Progenitor cell of endocrine pancreas (in vitro differentiated cells): ENCODE measurements at places on chromosomes 13 and 19. TPM values are rescaled to one million over a fixed set of nuclear protein-coding genes. Genes with fewer than 3 reads are reported as not detected.

DNA sequence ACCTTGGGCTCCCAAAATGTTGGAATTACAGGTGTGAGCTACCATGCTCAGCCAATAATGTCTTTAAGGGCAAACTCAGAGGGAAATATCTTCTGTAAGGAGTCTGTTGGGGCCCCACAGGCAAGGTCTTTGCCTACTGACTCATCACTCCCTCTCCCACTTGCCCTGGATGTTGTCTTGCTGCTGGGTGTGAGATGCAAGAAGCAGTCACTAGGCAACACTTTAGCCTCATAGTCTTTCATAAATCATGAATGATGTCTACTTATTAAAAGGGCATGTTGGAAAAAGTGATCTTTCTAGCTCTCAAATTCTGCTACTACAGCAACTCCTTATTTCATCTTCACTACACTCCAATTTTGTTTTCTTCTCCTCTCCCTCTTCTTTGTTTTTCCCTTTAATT is 34.6 kb upstream of the SLC10A2 start:
- DNase-seq, result no peak

DNA sequence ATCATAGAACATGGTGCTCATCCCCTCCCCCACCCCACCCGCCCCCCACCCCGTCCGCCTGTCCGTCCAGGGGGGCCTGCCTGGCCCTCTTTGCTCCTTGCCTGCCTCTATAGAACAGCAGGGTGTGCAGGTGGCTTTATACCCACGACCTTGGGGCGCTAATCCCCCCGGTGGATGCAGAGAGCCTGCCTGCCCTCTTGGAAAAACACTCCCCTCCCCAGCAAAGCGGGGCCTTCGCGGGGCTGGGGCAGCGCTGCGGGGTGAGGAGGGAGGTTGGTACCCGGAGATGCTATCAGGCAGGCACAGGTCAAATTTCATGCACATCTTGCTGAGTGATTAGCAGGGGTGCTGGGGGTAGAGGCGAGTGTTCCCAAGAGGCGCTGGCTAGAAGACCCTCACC is 21.9 kb downstream of the RFX1 start:
- no peak for DNase-seq

GRCh38 chr19:1402411-1403070 is 1.2 kb upstream of the GAMT start:
- no peak for DNase-seq

GRCh38 chr13:106587787-106588186 is 19.9 kb upstream of the ARGLU1 start:
- DNase-seq, result no peak

- no peak for DNase-seq
Measured at GRCh38 chr13:28026508-28026907, 38.0 kb upstream of the URAD start.

- DNase-seq, result no peak
Measured at GRCh38 chr19:15114153-15114540, 6.9 kb downstream of the SYDE1 start.

DNA sequence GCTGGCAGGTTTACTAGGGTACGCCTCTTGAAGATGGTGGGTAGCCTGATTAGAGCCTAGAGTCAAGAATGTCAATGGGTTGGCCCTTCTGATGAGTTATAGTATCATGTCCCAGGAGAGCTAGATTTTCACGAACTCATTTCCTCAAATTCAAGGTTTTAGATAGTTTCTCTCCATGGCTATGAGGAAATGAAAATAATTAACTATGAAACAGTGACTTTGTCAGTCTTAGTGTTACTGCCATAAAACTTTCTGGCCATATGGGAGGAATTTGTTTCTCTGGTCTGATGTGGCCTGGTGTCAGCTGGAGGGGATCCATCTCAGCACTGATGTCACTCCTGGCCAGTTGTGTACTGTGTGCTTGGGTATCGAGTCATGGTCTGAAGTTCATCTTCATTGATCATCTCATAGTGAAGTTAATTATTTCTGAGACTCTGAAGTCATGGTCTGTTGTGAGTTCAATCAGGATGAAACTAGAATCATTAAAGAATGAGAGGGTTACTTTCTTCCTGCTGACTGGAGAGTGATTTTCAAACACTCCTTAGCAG is 49.4 kb upstream of the TNFSF11 start:
- no peak for DNase-seq

DNA sequence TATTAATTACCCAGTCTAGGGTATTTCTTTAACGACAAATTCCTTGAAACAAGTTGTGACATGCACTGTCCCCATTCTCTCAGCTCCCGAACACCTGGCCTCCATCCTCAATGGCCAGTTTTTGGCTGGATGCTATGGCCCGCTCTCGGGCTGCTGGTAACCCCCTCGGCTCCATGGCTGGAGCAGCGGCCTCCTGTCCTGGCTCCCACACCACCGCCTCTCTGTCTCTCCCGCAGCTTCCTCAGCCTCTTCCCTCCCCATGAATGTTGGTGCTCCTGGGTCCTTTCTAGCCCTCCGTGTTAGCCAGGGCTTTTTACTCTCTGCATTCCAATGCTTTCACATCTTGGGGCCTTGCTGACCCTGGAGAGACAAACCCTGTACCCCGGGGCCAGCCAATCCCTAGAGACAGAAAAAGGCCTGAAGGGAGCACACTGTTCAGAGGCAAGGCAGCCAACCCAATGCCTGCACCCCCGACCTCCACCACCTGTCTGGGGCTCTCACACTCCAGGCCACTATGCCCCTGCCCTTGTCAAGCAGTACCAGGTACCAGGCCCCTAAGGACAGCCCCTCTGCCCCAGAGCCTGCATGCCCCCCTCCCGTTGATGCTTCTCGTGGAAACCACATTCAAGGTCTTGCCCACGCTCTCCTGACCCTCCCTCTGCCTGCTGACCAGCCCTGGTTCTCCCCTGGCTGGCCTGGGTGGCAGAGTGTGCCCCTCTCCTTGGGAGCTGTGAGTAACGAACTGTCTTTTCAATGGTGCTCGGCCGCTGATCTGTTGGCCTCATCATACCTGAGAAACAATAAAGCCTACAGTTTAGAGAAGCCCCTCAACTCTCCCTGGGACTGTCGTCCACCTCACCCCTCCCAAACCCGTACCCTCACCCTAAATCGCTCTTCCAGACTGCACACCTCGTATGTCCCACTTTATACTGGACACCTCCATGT is 86.9 kb upstream of the GPR183 start:
- DNase-seq, result no peak

DNA sequence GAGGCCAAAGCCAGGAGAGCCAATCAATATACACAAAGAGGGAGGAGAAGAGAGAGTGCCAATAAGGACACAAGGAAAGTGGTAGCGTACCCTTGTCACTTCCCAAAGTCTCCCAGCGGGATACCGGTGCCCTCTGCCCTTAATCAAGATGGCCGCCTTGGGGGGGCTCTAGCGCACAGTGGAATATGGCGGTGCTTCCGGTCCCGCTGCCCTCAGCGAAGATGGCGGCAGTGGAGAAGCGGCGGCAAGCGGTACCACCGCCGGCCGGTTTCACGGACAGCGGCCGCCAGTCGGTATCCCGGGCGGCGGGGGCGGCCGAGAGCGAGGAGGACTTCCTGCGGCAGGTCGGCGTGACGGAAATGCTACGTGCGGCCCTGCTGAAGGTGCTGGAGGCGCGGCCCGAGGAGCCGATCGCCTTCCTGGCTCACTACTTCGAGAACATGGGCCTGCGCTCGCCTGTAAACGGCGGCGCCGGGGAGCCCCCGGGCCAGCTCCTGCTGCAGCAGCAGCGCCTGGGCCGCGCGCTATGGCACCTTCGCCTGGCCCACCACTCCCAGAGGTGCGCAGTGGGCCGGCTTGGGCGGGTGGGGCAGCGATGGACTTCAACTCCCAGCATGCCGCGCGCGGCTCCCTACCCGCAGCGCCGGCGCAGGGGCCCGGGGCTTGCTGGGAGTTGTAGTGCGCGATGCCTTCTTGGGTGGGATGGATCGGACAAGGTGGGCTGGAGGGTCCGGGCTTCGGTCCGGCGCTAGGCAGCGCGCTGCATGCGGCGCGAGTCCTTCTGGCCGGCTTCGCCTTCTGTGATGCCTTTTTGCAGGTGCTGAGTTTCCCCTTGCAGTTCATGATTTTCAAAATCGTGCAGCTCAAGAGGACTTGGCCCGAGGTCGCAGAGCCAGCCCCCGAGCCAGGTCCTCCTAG is at the start of gene TPGS1:
Gene TPGS1 (plus strand): TSS at position 212 of the 918 bp plus-strand sequence. CDS start 10 bp downstream, at position 222.
- peak; percentile 55 for DNase-seq

DNA sequence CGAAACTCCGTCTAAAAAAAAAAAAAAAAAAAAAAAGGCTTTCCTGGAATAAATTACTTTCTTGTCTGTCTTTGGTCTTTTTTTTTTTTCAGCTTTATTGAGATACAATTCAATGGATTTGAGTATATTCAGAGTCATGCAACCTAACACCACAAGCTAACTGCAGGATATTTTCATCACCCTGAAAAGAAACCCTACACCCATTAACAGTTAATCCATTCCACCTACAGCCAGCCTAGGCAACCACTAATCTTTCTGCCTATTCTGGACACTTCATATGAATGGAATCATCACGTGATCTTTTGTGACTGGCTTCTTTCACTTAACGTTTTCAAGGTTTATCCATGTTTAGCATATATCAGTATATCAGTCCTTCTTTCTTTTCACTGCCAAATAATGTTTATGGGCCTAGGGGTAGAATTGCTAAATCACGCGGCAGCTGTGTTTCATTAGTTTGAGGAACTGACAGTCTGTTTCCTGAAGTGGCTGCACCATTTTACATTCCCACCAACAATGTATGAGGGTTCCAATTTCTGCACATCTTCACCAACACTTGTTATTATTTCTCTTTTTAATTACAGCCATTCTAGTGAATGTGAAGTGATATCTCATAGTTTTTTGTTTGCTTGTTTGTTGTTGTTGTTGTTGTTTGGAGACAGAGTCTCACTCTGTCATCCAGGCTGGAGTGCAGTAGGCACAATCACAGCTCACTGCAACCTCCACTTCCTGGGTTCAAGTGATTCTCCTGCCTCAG is 19.9 kb downstream of the LRFN3 start:
- DNase-seq, result no peak

- DNase-seq, result no peak
Measured at GRCh38 chr13:113142876-113143275, 15.6 kb upstream of the PROZ start.

DNA sequence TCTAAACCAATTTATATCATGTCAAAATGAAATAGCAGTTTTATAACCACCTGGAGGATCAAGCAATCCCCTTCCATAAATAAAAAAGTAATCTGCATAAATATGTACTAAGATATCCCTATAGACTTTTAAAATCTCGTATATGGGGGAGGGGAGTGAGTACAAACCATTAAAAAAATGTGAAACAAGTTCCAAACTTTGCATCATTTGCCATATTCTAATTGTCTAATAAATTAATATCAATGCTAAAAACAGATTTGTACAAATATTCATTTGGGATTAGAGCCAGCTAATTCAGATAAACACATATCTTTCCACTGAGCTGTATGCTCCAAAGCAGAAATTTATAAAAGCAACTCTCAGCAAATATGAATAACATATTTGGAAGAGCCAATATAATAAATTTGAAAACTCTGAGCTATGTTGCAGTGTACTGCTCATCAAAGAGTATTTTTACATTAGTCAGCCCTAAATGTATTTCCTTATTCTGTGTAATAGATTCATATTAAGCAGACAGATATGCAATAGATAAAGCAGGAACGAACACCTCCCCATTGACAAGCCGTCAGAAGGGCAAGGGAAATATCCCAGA is 970.2 kb downstream of the EFNB2 start:
- DNase-seq, result no peak

GRCh38 chr19:57689750-57690149 is 8.0 kb downstream of the ZNF551 start:
- no peak for DNase-seq

- no peak for DNase-seq
Measured at GRCh38 chr13:49814551-49815270, 22.2 kb upstream of the KPNA3 start.

DNA sequence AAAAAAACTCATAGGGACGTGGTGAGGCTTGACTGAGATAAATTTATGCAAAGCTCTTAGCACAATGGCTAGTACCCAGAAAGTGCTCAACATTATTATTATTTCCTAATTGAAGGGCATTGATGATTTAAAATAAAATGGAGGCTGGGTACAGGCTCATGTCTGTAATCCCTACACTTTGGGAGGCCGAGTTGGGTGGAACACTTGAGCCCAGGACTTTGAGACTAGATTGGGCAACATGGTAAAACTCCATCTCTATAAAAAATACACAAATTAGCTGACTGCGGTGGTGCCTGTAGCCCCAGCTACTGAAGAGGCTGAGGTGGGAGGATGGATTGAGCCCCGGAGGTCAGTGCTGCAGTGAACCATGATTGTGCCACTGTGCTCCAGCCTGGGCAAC is 49.6 kb downstream of the LRCH1 start:
- no peak for DNase-seq

- DNase-seq, result no peak
Measured at GRCh38 chr19:18464646-18465045, 26.7 kb upstream of the ISYNA1 start.

DNA sequence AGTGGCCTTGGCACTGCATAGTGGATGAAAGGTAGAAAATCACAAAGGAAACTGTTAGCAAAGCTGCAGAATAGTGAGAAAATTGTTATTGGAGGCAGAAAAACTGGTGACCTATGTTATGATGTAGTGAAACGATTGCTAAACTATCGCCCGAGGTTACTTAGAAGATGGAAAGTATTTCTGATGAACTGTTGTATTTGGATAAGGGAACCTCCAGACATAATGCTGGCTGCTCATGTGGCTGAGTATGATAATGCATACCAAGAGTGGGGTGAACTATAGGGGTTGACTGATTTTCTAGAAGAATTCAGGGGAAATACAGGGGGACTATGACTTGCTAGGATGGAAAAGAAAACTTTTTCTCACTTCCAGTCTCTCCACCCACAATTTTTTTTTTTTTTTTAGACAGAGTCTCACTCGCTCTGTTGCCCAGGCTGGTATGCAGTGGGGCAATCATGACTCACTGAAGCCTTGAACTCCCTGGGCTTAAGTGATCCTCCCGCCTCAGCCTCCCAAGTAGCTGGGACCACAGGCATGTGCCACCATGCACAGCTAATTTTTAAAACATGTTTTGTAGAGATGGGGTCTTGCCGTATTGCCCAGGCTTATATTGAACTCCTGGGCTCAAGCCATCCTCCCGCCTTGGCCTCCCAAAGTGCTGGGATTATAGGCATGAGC is 4.4 kb upstream of the EID2 start:
- DNase-seq, result no peak

RFX2 gene
- 24.2 and 24.8 TPM in 2 replicates for total RNA-seq

ZNF177 gene
- total RNA-seq, result 12.7 and 12.9 TPM in 2 replicates

SYCN gene
- not detected in 2 replicates for total RNA-seq

FAM32A gene
- total RNA-seq, result 91.6 and 95.2 TPM in 2 replicates

ZNF613 gene
- total RNA-seq, result 14.0 and 15.8 TPM in 2 replicates

SIGLEC12 gene
- not detected in 2 replicates for total RNA-seq

ZNF880 gene
- 34.1 and 36.7 TPM in 2 replicates for total RNA-seq

BLVRB gene
- total RNA-seq, result 14.0 and 16.4 TPM in 2 replicates

ZNF574 gene
- total RNA-seq, result 19.3 and 22.5 TPM in 2 replicates

SIGLEC14 gene
- total RNA-seq, result not detected in 2 replicates
